ENCODE measurements at places on chromosomes 11 and 22.

DNA sequence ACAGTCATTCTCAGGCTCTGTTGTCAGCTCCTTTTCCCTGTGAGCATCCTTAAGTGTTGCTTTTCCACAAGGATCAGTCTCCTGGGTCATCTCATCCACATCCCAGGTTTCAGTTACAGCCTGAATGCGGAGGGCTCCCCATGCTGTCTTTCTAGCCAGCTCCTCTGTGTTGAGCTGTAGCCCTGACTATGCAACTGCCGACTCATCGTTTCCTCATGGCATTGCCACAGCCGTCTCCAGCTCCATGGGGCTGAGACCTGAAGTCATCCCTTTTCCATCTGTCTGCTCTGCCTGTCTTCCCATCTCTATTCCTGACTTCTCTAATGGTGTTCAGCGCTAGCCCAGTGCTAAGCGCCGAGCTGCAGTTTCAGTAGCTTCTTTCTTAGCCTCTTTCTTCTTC, 11.8 kb downstream of the SAMM50 start:
- no peak overlapping the region for H3K4me3 ChIP-seq
- H3K27me3 ChIP-seq: no peaks in the 10 kb centered on the region
- H3K27ac ChIP-seq: no peak overlapping the region
- peaks cover 88% of the 10 kb centered on the region for H3K36me3 ChIP-seq
- H3K4me1 ChIP-seq: peaks cover 6% of the 10 kb centered on the region

DNA sequence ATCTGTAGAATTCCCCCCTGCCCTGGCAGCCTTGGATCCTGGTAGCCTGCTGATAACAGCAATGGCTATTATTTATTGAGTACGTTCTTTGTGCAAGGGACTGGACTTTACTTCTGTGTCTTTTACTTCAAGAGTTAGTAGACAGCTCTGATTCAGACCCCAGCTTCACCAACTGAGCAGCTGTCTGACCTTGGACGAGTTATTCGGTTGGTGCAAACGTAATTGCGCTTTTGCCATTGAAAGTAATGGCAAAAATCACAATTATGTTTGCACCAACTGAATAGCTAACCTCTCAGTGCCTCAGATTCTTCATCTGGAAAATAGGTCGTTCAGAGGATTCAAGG, 108.9 kb downstream of the TIMP3 start:
- no peak for ATAC-seq
- H3K27me3 ChIP-seq: peaks cover 4% of the 10 kb centered on the region
- no peaks in the 10 kb centered on the region for H3K36me3 ChIP-seq

DNA sequence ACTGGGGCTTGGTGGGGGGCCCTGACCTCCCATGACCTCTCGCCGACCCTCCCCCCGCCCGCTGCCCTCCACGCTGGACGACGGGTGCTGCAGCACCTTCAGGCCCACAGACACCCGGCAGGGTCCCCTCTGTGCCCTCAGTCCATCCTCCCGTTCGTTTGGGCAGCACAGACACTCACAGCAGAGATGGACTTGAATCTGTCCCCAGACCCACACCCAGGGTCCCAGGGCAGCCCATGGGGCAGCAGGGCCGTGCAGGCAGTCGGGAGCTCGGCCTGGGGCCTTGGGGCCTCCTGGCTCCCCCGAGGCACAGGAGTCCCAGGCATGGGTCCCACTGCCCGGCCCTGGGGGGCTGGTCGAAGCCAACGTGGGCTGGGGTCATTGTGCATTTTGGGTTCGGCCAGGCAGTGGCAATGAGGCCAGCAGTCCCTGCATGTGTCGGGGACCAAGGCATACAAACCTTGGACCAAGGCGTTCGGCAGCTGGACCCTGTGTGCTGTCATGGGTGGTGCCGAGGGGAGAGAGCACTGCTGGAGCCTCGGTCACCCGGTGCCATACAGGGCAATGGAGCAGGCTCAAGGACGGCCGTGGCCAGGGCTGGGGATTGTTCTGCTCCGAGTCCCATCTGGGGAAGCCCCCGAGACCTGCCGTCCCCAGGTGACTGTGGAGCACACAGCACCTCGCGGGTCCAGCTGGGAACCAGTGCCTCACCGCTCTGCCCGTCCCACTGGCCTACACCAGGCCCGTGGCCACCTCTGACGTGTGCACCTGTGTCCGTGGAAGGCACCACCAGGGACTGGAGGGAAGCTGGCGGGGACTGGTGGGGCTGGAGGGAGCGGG, 19.3 kb upstream of the BRSK2 start:
- no peak overlapping the region for H3K27ac ChIP-seq
- no peaks in the 10 kb centered on the region for H3K4me1 ChIP-seq
- no peak overlapping the region for H3K4me3 ChIP-seq
- H3K36me3 ChIP-seq: no peaks in the 10 kb centered on the region
- H3K27me3 ChIP-seq: no peaks in the 10 kb centered on the region

- no peaks in the 10 kb centered on the region for H3K27me3 ChIP-seq
- no peaks in the 10 kb centered on the region for H3K4me1 ChIP-seq
- no peak overlapping the region for H3K27ac ChIP-seq
- no peak overlapping the region for H3K4me3 ChIP-seq
- no peaks in the 10 kb centered on the region for H3K36me3 ChIP-seq
Measured at GRCh38 chr11:105953886-105954285, 68.2 kb downstream of the MSANTD4 start.

DNA sequence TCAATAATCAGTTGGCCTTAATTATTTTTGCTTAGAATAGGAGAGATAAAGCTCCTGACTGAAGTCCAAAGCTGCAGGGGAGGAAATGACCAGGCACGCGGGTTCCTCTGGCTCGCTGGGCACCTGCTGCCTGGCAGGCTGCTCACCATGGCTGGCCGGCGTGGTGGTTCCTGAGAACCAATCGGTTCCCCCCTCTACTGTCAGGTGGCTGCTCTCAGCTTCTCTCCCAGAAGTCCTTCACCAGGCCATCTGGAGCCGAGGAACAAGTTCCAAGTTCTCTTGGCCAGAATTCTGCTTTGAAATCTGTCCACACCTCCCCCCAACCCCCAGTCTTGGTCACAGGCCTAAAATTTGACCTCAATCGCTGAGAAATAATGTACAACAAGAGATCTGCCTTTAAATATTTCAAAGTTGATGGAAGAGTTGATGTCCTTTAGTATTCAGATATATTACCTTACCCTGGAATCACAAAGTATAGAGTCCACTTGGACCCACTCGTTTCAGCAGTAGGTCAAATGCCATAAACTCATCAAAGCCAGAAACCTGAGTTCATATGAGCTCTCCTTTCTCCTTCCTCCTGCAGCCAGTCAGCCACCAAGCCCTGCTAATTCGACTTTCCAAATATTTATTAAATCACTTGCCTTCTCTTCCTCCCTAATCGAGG, 25.2 kb downstream of the EXPH5 start:
- H3K36me3 ChIP-seq: no peaks in the 10 kb centered on the region
- no peak for ATAC-seq
- H3K27me3 ChIP-seq: no peaks in the 10 kb centered on the region
- no peak overlapping the region for H3K27ac ChIP-seq
- no peaks in the 10 kb centered on the region for H3K4me1 ChIP-seq

Data from activated T-helper 17 cell treated with anti-CD3 and anti-CD28 coated beads, Interleukin-2, amount 50 U/mL, for 72 hours (primary cell).